DMS53 (cell line): ENCODE measurements at places on chromosomes 12 and 14.
A peak's percentile ranks its signal among the peaks of the same experiment; 100 is the strongest.

GRCh38 chr12:115946092-115946491 lies 331.4 kb downstream of the MED13L start:
- DNase-seq: no peak

- peak; percentile 66 for DNase-seq
Measured at GRCh38 chr12:81596558-81596957, 162.6 kb downstream of the PPFIA2 start.

DNA sequence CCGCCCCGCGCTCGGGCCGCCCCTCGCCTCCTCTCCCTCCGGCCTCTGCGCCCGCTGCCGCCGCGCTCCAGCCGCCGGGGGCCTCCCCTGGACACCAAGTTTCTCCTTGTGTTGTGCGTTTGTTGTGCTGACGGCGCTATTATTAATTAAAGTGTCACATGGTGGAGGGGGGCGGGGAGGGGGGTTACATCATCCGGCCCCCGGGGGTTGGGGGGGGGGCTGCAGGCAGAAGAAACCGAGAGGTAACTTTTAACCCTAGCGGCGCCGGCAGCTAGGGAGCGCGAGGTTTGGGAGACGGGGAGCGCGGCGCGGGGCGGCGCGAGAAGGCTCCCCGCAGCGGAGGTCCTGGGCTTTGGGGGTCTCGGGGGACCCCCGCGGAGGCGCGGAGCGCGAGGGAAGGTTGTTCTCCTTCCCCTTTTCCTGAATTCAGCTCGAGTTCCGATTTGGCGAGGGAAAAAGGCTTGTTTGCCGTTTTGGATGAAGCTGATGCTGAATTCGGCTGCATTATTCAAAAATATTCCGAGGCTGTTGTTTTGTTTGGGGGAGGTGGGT lies at the start of gene HRK:
HRK (minus strand) TSS at position 117 of the 552 bp plus-strand sequence. CDS start 134 bp downstream, outside the sequence.
- peak; percentile 82 for DNase-seq

- DNase-seq: peak; percentile 55
Measured at GRCh38 chr12:69583203-69583602, 2.1 kb upstream of the CCT2 start.

DNA sequence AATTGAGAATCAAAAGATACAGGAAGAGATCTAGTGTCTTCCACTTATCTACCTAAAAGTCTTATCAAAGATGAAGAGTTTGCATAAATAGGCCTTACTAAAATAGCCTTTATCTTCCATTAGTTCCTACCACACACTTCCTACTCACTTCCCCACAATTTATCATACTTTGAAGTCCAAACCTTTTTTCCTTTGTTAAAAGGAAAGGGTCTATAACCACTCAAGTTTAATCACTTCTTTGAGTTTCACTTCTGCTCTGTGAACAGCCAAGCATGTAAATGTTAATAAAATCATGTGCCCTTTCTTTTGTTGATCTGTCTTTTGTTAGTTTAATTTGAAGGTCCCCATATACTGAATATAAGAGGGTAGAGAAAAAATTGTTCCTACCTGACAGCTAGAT lies 114.5 kb downstream of the PHLDA1 start:
- DNase-seq: no peak

- no peak for DNase-seq
Measured at GRCh38 chr14:52703225-52703624, 3.8 kb upstream of the PSMC6 start.

GRCh38 chr12:6183689-6184428 lies 16.3 kb upstream of the CD9 start:
- DNase-seq: no peak

DNA sequence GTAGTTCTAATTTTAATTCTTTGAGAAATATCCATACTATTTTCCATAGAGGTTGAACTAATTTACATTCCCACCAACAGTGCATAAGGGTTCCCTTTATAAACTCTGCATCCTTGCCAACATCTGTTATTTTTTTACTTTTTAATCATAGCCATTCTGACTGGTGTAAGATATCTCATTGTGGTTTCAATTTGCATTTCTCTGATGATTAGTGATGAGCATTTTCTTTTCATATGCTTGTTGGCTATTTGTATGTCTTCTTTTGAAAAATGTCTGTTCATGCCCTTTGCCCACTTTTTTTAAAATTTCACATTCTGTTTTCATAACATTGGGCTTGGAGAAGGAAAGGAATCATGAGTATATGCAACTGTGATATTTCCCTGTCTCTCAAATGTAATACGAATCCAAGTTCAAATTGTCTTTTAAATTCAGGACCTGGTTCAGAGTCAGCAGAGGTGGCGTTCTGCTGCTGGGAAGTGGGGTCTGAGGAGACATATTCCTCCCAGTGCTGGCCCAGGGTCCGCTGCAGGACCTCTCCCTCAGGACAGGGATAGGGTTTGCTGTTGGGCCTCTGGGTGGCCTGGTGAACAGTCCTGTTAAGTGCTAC lies 81.2 kb upstream of the ETV6 start:
- DNase-seq: no peak

- peak; percentile 91 for DNase-seq
Measured at GRCh38 chr12:49088150-49088931, 6.3 kb downstream of the DHH start.

DNA sequence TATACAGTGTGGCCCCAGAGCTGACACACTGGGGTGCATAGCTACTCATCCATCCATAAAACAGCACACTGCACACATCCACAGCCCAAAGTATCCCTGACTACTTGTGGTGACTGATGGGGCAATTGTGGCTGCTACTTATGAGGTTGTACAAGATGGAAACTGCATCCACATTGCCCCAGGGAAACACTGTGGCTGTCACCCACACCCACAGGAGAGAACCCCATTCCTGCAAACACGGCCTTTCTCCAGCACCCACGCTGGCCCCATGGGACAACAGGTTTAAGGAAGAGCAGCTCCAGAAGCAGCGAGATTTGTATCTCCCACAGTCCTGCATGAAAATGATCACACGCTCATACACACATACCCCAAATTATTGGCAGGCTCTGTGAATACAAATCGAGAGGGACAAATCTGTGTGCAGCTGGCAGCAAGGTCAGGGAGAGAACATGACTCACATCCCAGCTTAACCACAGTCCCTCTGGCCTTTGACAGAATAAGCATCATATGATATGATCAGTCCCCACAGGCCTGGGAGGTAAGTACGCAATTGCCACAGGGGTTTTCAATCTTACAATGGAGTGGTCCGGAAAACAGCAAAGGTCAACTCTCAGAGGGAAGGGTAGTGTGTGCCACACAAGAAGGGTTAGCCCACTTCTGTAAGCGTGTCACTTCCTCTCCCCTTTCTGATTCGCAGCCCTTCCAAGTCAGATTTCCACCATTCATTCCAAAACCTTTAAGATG lies 61.9 kb downstream of the ESR2 start:
- no peak for DNase-seq

DNA sequence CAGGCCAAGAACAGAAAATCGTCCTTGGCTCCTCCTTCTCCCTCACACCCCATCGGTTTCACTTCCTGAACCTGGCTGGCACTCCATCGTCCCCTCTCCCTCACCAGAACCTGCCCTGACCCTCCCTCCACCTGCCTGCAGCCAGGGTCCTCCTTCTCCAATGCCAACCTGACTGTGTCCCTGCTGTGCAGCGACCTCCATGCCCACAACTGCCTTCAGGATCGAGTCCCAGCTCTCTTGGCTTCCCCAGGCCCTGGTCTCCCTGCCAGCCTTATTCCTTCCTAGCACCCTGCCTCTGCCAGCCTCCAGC lies 19.8 kb downstream of the HVCN1 start:
- no peak for DNase-seq

- no peak for DNase-seq
Measured at GRCh38 chr12:60849723-60850122, 1253.9 kb downstream of the SLC16A7 start.

DNA sequence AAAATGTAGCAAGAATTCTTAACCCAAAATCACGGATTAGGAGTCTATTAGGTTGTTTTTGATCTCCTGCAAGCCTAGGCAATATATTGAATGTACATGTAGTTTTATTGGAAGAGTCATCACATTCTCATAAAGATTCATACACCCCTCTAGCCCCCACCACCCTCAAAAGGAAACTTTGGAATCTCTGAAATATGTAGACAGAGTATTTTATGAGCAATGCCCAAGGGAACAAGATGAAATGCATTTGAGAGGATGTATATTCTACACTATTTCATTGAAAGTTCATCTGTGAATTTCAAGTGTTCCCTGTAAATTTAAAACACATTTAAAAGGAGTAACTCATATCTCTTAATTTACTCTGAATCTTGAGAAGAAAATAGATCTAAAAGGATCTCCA lies 103.7 kb downstream of the SYT1 start:
- no peak for DNase-seq

GRCh38 chr12:60021235-60021634 lies 425.4 kb downstream of the SLC16A7 start:
- no peak for DNase-seq

- no peak for DNase-seq
Measured at GRCh38 chr12:8637244-8637643, 24.6 kb upstream of the AICDA start.

- DNase-seq: no peak
Measured at GRCh38 chr14:104436047-104436591, 143.4 kb upstream of the C14orf180 start.

DNA sequence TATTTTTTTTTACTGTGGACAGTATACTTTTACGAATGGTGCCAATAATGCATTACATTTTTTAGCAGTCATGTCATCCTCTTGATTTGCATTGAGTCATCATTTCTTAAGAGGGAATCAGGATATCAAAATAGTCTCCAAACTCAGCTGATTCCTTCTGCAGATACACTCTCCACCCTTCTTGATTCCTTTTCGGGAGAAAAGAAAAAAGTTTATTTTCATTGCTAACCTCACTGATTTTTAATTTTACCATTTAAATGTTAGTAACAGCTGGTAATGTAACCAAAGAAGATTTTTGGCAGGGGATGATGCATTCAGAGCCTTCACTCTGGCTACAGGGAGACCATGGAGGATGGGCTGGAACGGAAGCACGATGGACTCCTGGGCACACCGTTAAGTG lies 47.5 kb downstream of the MRPL42 start:
- DNase-seq: peak; percentile 14

DNA sequence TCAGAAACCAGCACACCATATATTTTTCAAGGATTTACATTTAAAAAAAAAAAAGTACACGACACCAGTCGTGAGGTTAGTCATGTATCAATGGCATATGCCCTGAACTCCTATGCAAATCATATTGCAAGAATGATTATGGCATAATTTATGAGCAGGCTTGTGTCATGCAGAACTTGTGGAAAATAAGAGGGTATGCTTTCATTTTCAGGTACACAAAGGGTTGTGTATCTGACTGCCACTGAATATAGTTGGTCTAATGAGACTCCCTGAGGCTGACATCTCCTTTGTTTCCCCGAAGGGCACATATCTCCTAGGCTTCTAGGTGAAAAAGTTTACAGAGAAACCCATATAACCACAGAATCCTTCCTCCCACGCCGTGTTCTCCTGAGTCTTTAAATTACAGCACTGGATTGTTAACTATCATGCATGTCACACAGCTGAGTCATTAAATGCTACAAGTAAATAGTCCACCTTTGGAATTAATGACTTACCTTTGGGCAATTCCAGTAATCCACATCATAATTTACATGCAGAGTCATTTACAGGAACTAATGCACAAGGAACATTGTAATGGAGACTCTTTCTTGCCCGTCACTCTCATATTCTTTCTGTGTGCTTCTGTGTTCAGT lies 356.7 kb upstream of the DIO2 start:
- no peak for DNase-seq

- no peak for DNase-seq
Measured at GRCh38 chr12:133233993-133234564, 1.6 kb downstream of the ANHX start.

DNA sequence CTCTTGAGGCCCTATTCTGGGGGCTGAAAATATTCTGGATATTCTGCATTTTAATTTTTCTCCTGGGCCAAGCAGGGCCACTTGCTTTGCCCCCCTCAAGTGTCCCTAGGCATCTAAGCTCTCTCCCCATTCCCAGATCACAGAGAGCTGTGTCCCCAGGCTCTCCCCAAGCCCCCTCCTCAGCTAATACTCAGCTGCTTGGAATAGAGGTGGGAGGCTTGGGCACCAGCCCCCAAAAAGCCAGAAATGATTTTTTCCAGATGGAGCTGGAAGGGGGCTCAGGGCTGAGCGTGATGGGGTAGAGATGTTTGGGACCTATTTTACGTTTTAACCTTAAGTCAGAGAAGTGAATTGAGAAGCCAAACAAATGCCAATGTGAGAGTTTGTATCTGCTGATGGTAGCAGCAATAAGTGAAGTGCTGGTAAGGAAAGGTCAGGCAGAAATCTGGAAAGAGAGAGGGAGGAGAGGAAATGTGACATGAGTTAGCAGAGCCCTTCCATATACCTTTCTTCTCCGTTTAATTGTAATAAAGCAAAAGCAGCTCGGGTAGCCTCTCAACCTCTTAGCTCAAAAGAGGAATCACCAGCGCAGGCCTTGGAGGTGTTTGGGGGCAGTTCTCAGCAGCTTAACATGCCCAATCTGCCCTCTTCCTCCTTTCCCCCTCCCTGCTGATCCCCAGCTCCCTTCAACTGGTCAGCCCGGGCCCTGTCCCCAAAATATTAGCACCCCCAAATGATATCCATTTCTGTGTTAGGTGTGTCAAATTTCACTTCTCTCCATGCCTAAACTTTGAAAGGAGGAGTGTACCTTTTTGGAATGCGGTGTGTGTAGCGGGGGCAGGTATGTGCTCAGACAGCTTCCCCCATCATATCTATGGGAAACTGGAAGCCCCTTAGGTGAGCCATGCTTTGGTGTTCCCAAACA lies 5.0 kb upstream of the HOXC6 start:
- DNase-seq: no peak

DNA sequence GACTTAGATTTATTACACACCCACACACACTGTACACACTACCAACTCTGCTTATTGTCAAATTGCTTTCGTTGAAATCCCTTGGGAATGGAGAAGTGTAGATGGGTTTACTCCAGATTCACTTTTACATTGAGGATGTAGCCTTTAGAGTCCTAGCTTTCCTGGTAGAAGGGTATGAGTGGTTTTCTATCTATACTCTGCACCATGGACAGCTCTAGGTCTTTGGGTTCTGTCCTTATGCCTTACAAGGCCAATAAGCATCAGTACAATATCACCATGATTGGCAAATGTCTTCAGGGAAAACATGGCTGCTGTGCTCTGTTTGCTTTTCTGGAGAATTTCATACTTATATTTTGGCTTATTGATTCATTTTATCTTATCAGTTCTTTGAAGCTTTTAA lies 1063.9 kb downstream of the SLC6A15 start:
- no peak for DNase-seq

GRCh38 chr12:122366685-122367475 lies 55.6 kb downstream of the CLIP1 start:
- DNase-seq: peak; percentile 90

DNA sequence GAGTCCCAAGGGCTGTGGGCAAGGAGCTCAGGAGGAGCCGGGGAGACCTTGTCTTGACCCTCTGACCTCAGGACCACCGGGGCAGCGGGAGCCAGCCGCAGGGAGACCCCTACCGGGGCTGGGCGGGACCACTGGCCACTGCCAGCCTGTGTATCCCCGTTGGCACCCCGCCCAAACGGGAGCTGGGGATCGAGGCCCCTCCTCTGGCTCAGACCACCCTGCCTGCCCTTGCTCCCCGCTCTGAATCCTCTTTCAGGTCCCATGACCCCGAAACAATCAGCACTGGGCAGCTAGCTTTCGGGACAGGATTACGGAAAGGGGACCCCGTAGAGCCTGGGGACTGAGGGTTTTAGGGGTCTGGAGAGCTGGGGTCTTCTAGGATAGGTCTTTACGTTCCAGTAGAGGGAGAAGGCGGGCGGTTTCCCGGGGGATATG lies 1.3 kb downstream of the GLI1 start:
- no peak for DNase-seq

GRCh38 chr14:69863083-69863482 lies 16.1 kb upstream of the SMOC1 start:
- DNase-seq: no peak
